ENCODE measurements at places on chromosomes 2 and 18.

DNA sequence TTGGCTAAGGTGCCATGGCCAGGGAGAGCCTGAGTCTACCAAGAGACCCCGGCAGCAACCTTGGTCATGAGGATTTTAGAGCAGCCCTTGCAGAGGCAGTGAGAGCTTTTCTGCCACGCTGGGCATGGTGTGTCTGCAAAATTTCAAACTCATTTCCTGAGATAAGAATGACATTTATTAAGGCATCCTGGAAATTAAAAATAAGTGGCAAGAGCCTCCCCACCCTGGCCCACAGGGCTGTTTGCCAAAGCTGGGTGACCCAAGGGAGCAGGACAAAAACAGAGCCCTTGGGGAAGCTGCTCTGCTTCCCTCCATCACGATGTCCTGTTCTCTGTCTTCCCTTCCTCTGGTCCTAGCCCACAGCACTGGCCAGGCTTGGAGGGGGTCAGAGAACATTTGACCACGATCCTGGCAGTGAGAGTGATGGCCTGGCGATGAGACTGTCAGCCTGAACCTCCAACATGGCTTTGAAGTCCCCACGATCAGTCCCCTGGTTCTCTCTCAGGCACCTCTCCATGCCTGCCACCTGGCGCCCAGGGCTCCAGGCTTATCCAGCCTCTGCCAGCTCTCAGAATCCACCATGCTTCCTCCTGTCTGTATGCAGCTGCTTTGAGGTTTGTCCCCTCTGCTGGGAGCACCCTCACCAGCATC, 68.9 kb upstream of the RMDN2 start:
- DNase-seq = no peak

DNA sequence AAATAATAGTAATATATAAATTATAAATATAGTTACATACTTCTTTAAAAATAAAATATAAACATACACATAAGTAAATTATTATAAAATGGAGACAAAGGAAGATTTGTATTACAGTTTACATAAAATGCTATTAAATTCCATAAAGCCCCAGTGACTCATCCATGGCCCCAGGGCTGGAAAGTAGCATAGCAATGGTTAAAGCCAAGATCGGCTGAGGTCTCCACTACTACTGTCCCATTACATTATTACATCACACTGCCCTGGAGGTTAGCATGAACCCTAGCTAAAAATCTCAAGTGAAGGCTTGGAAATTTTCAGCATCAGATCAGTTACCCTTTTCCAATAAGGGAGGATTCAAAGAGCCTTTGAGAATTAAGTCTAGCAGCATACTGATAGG, 936.2 kb downstream of the DSC3 start:
- no peak for DNase-seq

GRCh38 chr2:119240311-119241204, 16.9 kb downstream of the STEAP3 start:
- DNase-seq = peak; percentile 90

DNA sequence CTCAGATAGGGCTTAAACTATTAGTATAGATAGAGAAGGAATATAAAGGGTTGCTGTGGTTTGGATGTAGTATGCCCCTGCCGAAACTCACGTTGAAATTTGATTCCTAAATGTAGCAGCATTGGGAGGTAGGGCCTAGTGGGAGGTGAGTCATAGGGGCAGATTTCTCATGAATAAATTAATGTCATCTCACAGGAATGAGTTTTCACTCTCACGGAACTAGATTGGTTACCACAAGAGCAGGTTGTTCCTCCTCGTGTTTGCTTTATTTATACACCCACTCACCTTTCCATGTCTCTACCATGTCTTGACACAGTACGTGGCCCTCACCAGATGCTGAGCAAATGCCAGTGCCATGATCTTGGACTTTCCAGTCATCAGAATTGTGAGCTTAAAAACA, 218.2 kb downstream of the RBM43 start:
- DNase-seq = no peak

- no peak for DNase-seq
Measured at GRCh38 chr2:134258684-134259388, 5.0 kb downstream of the MGAT5 start.

- DNase-seq = no peak
Measured at GRCh38 chr2:44143701-44144100, 25.0 kb upstream of the PPM1B start.

DNA sequence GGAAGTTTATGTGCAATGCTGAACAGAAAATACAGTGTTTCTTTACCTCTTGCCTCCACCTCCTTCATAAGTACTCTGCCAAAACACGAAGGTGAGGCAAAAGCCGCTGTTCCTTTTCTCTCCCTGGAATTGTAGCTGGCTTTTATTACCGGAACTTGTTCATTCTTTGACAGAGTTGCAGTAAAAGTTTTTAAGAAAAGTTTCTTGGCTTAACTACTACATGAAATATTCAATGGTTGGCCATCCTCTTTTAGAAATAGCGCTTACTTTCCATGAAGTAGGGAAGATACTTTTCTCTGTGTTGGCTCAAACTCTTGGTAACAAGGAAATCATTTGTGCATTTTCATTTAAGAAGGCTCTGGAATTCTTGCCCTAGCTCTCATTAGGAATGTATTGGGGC, 950.7 kb upstream of the FANCL start:
- DNase-seq = no peak

GRCh38 chr18:76457957-76458356, 37.1 kb downstream of the ZNF516 start:
- no peak for DNase-seq

- no peak for DNase-seq
Measured at GRCh38 chr2:9657083-9657482, 26.3 kb upstream of the YWHAQ start.

GRCh38 chr2:67283641-67284040, 113.5 kb upstream of the ETAA1 start:
- DNase-seq = no peak

- DNase-seq = no peak
Measured at GRCh38 chr2:47190188-47190881, 35.2 kb upstream of the STPG4 start.

- DNase-seq = no peak
Measured at GRCh38 chr2:44578471-44579093, 216.8 kb downstream of the CAMKMT start.

Measured in NCI-H1105 treated with DMSO at 0.1 percent for 48 hours (cell line).